ENCODE measurements at places on chromosomes 4 and X.

- DNase-seq: no peak
Observed at GRCh38 chrX:109774706-109775105, 41.6 kb upstream of the ACSL4 start.

DNA sequence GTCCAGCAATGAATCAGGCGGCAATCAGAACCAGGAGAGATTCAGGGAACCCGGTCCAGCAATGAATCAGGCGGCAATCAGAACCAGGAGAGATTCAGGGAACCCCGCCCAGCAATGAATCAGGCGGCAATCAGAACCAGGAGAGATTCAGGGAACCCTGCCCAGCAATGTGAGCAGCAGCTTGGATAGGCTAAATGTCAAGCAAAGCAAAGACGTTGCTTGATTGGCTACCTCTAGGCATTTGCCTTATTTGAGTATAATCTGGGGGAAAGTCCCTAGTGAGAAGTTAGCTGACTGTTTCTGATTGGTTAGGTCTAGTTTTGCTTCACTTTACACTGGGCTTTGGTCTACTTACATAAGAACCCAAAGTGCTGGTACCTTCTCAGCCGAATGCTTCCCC, 1212.2 kb upstream of the TENM3 start:
- DNase-seq: no peak

DNA sequence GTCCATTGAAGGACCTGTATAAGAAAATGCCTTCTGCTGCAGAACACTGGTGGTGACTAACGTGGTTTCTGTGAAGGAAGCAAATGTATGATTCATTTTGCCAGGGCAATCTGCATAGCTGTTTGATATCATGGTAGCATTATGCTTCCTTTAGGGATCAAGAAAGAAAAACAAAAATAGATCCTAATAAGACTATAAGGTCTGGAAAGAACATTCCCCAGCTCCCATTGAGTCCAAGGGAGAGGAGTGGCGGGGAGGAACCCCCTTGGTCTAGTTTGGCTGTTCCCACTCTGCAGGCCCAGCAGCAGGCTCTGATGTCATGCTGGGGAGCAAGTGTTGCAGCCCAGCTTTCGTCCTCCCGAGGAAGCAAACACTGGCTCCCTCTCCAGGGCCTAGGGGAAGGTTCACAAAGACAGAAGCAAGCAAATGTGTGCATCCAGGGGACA, 154.5 kb upstream of the GALNT7 start:
- DNase-seq: no peak

DNA sequence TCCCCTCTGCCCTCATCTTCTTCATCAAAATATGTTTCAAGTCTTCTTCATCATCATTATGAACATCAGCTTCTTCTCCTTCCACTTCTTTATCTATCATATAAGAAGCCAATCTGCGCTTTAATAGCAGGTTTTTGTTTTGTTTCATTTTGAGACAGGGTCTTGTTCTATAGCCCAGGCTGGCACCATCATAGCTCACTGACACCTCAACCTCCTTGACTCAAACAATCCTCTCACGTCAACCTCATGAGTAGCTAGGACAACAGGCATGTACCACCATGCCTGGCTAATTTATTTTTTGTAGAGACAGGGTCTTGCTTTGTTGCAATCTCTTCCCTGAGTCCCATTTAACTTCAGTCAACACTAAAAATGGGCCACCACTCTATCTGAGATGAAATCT, 27.0 kb downstream of the PRDM5 start:
- DNase-seq: no peak

DNA sequence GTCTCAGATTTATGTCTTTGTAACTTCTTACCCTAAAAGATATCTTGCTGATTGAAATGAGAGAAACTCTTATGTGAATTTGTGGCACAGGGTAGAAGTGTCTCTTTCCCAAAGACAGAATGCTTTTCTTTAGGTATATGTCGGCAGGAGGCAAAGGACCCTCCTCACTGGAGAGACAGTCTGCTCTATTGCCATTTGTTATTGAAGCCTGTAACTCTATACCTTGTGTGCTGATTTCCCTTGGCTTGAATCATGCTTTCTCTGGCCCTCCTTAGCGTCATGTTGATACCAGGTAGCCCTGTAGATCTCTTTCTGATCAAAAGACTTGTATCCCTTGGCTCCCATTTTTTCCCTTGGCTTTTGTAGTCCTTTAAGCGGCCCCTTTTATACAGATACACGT, 284.3 kb downstream of the CXXC4 start:
- DNase-seq: no peak

- DNase-seq: no peak
Observed at GRCh38 chrX:71923516-71923915, 12.9 kb downstream of the NHSL2 start.

DNA sequence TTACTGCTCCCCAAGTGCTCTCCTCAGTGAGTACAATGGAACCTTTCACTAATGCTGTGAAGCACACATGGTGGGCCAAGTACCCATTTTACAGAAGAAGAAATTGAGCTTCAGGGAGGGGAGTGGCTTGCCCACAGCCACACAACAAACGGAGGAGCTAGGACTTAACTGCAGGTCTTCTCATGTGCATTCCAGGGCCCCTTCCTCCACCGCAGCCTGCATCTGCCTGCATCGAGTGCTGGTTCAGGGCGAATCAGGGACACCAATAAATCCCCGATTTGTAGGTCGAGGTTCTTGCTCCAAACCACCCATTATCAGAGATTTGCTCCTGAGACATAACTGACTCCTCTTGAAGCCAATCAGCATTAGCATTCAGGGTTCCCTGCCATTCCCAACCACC, 100.9 kb downstream of the MAMLD1 start:
- no peak for DNase-seq

DNA sequence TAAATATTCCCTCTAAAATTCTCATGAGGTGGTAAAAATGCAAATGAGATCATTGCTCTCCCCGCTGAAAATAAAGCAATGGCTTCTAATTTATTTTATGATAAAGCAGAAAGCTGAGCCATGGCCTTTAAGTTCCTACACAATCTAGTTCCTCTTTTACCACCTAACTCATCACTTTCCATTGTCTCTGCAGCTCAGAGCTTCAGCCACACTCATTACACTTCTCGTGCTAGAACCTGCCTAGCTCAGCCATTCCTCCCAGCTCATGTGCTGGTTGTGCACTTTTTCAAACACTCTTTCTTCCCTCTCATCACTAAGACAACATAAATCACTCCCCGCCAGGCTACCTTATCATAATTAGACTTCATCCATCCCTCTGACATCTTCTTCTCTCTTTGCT, 1112.1 kb upstream of the PRKX start:
- no peak for DNase-seq

DNA sequence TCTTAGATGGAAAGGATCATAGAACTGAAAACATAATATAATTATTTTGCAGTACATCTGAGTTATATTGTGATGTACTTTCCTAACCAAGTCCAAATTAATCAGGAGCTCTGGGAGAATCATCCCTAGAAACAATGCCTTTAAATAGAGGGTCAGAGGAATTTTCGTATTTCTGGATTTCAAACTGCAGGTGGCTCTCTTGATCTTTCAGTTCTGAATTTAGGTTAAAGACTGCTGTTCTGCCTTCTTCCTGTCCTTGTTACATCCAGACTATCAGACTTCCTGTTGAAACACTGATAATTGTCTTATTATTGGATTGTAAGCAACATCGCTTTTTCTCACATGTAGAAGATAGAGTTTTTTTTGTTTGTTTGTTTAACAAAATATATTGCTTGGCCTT, 142.7 kb downstream of the RPA4 start:
- DNase-seq: no peak

DNA sequence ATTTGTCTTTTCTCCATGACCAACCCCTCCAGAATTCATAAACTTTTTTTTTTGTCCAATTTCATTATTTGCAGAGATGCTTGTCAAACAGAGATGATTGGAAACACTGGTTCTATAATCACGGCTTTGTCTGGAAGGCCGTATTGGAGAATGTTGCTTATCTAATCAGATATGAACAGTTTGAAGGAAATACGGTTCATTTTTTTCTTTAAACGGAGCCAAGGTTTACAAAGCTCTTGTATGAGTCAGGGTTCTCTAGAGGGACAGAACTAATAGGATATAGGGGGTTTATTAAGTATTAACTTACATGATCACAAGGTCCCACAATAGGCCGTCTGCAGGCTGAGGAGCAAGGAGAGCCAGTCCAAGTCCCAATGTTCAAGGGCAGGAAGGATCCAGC, 1415.8 kb downstream of the C4orf33 start:
- no peak for DNase-seq

GRCh38 chrX:148574237-148574973, 74.0 kb downstream of the AFF2 start:
- DNase-seq: no peak

DNA sequence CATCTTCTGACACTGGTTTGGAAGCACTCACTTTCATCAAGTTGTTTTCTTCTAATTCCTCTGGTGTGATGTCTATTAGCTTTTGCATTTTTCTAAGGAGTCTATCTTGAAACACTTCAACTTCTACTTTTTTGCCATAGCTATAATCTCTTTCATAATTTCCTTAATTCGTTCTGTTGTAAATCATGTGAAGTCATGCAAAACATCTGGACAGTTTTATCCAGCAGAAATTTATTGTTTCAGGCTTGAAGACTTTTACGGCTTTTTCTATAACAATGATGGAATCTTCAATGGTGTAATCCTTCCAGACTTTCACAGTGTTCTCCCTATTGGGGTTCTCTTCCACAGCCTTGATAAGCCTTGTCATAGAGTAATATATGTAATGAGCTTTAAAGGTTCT, 74.9 kb upstream of the PABPC4L start:
- no peak for DNase-seq

GRCh38 chr4:101500742-101501141, 153.4 kb upstream of the PPP3CA start:
- no peak for DNase-seq

DNA sequence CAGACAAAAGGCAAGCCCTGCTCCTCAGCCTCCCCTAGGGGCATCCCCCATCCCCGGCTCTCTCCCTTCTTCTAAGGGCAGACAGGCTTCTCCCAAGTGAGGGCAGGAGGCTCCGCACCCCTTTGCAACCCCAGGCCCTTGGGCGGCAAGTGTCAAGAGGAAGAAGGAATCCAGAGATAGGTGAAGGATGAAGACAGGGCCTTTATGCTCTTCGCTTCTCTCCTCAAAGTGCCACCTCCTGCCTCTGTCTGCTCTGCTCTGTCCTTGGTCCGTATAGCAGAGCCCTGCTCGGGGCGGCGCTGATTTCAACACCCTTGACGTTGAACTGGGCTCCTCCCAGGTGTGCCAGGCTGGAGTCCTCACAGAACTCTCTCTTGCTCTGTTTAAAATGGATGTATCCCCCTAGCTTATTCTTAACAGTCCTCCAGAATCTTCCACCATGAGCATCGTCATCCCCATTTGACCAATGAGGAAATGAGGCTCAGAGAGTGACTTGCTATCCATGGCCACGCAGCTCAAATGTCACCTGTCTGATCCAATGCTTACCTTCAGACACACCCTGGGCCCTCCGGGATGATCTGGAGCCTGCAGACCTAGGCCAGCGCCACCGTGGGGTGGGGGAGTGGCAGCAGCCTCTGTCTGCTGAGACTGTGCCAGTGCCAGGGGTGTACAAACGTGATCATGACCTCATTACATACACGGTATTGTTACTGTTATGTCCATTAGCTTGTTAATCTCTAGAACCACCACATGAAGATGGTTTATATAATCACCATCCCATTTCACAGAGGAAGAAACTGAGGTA, 99.8 kb downstream of the PHKA2 start:
- no peak for DNase-seq

DNA sequence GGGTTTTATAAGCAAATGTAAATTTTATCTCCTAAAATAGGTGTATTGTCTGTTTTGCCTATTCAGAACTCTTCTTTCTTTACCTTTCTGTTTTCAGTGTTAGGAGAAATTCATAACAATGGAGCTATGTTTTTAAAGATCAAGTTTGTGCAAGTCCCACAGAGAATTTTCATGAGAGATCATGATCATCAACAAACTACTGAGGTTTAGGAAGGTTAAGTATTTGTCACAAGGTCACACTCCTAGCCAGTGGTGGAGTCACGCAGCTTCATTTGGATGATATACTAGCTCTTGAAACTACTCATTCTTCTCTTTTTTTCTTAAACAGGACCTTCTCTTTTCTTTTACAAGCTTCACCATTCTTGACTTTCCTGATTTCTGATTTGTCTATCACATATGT, 892.6 kb upstream of the FRG1 start:
- DNase-seq: no peak

DNA sequence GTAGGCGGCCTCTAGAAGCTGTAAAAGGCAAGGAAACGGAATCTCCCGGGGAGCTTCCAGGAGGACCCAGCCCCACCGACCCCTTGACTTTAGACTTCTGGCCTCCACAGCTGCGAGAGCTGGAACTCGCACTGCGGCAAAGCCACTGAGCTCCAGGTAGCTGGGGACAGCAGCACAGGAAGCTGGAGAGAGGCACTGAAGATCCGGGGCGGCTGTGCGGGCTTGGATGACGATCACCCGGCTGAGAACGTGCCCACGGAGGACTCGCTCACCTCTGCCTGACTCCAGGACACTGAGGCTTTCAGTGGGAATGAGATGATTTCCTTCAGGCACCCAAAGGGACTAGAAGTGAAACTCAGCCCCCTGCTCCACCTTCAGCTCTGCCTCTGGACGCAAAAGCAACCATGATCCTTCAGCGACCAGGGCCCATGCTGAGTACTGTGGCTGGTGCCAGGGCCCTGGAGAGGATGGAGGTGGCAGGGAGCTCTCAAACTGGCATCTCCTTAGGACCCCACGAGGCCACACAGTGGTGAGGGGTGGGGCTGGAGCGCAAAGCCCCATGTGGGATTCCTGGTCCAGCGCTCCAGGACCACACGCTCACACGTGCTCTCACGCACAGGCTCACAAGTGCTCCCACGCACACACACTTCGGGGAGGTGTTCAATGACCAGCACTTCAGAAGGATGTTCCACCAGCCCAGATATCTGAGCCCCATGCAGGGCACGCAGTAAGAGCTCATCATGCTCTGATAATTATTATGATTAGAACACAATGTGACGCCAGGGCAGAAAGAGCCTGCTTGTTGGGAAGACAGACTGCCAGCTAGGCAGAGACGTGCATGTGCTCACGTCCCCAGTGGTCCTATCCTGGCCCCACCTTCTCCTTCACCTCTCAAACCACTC, 47.2 kb downstream of the ADRA2C start:
- DNase-seq: no peak

DNA sequence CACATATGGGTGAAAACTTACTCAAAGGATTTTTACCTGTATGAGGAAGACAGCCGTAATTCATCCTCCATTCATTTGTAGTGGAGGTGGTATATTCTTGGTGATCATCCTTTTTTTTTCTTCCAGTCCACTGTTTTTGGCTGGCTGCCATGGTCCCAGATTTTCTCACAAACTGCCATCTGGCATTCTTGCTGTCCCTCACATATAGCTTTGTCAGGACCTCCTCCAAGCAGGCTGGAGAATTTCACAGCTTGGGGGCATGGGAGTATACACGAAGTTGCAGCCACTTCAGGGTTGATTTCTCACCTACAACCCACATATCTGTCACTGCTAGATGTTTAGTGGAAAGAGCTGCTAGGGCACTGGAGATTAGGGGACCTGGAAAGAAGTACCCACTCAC, 401.0 kb downstream of the IL1RAPL1 start:
- DNase-seq: no peak

DNA sequence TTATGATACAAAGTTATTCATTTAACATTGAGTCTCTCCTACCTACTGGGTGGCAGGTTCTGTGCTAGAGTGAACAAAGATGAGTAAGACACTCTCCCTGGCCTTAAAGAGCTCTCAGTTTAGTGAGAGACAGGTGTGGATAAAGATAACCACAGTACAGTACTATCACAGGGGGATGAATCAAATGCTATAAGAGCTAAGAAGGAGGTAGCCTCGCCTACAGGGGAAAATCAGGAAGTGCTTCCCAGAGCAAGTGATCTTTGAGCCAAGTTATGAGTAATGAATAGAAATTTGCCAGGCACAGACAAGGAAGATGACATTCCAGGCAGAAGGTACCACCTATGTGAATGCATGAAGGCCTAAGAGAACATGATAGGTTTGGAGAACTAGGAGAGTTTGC, 3.4 kb upstream of the IGBP1 start:
- DNase-seq: no peak
